ENCODE measurements at places on chromosomes 4 and X.

GRCh38 chrX:2974961-2975360 is 31.4 kb upstream of the ARSH start:
- DNase-seq: no peak

- no peak for DNase-seq
Measured at GRCh38 chr4:38153387-38153760, 193.2 kb downstream of the PTTG2 start.

GRCh38 chr4:143554728-143555597 is 41.5 kb downstream of the SMARCA5 start:
- DNase-seq: no peak

- DNase-seq: no peak
Measured at GRCh38 chr4:179766938-179767337, 2324.7 kb upstream of the AGA start.

- DNase-seq: no peak
Measured at GRCh38 chr4:153529646-153530045, 63.5 kb downstream of the TMEM131L start.

DNA sequence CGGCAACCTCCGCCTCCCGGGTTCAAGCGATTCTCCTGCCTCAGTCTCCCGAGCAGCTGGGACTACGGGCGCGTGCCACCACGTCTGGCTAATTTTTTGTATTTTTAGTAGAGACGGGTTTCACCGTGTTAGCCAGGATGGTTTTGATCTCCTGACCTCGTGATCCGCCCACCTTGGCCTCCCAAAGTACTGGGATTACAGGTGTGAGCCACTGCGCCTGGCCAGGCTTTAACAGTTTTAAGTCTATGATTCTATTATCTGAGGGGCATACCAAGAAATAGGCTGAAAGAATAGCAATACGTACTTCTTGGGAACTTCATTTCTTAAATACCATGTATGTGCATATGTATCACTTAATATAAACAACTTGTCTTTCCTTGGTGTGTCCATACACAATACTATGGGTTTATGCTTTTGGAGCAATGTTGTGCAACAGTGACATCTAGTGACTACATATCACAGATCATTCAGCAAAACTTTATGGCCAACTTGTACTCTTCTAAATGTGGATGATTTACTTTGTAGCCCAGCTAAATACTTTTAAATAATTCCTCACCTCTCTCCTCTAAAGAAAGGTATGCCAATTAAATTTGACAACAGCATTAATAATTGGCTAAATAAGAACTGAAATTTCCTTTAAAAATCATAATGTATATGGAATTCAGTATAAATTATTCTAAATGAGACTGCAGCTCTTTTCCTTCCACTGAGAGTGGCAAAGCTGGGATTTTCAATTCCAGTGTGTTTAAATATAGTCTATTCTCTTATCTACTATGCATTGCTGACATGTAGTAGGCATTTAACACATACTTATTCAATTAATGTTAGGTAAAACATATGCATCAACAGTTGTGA is 10.4 kb downstream of the SLC9B1 start:
- peak; percentile 46 for DNase-seq
